Activated CD8-positive, alpha-beta memory T cell treated with anti-CD3 and anti-CD28 coated beads for 4 hours (primary cell): ENCODE measurements at places on chromosomes 11 and 22.

DNA sequence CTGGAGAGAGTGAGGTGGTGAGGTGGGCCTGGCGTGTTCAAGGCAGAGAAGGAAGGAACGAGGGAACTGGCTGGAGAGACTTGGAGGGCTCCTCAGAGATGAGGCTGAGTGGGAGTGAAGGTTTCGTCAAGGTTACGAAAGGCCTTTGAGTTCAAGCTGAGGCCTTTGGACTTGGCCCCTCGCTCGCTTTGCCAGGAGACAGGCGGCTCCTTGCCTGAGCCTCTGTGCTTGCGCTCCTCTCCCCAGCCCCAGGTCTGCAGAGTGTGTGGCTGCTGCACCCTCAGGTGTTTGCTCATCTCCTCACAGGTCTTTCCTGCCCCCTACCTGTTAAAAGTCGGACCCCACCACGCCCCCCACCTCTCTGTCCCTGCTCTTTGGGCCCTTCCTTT is 91.6 kb downstream of the ATXN10 start:
- DNase-seq = no peak

DNA sequence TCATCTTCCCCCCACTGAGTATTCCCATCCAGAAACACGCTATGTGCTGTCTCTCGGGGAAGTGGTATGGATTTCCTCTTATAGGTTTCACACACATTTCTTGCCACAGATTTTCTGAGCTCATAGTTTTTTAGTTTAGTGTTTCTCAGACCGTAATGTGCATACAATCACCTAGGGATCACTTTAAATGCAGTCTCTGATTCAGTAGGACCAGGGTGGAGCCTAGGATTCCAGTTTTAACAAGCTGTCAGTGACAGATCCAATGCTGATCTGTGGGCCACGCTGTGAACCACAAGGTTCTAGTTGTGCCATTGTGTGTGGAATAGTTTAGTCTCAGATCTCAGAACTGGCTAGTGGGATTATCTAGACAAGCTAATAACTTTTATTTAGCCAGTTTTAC is 23.7 kb upstream of the CXCR5 start:
- no peak for DNase-seq

- no peak for DNase-seq
Measured at GRCh38 chr22:48382197-48382596, 1445.5 kb downstream of the BRD1 start.

- DNase-seq = no peak
Measured at GRCh38 chr11:7046474-7047175, 26.3 kb downstream of the NLRP14 start.
